Activated T-cell treated with anti-CD3 and anti-CD28 coated beads, Interleukin-2, amount 50 U/mL, for 4 hours (primary cell): ENCODE measurements at places on chromosomes 13 and 19. TPM values are rescaled to one million over a fixed set of nuclear protein-coding genes. Genes with fewer than 3 reads are reported as not detected.
A peak's percentile ranks its signal among the peaks of the same experiment; 100 is the strongest.

- DNase-seq = no peak
Observed at GRCh38 chr13:110953833-110954532, 39.1 kb upstream of the ANKRD10 start.

DNA sequence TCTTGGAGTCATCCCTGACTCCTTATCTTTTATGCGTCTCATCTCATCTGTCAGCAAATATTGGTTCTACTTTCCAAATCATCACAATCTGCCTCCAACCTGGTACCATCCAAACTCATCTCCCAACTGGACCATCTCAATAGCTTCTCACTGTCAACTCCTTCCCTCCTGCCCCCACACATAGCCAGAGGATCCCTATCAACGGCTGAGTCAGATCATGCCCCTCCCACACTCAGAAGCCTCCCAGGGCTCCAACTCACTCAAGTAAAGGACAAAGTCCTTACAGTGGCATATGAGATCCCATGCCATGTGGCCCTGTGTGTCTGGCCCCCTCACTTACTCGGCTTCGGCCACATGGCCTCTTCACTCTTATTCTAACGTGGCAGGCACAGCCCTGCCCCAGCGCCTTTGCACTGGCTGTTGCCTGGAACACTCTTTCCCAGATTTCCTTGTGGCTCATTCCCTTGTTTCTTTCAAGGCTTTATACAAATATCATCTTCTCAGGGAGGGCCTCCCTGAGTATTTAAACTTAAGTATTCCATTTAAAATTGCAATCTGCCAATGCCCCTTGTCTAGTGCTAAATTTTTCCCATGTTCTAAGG, 4.3 kb downstream of the SPRED3 start:
- DNase-seq = no peak

- no peak for DNase-seq
Observed at GRCh38 chr13:101423872-101424271, 7.6 kb upstream of the NALCN start.

DNA sequence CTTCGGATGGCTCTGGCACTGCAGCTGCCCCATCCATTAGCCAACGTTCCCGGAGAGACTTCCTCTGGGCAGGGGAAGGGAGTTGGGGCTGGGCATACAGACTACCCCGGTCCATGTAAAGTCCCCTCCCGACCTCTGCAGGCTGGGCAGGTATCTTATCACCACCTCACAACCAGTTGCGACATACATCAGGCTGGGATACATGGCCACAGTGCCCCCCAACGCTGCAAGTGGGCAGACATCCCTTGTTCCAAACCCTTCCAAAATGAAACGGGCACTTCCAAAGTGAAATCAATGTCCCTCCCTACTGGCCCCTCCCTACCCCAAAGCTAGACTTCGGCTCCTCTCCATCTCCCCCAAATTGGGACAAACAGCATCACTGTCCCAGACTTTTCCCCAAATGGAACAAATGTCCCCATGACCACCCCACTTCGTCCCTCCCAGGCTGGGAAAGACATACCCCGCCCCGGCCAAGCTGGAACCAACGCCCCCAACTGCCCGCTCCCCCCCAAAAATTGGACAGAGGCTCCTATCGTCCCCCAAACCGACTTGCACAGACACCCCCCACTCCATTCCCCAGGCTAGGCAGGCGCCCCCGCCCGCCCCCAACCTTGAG, 5.0 kb downstream of the PALM3 start:
- no peak for DNase-seq

DNA sequence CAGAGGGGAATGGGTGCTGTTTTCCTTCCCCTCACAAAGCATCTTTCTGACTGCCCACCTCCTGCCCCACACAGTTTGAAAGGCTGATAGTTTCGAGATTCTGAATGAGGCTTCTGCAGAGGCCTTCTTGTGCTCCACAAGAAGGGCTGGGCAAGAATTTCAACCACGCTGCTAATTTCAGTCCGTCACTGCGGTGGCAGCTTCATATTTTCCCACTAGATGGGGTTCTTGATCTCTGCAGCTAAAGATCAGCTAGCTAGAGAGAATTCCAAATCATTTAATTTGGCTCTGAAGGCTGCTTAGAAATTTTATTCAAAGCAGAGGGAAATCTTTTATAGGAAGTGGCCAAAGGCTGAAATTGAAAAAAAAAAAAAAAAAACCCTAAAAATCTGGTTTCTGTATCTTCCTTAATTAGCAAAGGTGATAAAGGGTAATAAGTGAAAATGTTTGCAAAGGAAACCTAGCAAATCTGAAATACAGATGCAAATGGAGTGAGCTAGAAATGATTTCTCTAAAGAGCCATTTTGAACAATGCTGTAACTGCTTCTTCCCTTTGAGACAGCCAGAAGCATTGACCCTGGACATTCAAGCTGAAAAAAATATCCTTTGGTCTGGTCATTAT, 38.0 kb upstream of the C13orf42 start:
- no peak for DNase-seq

- no peak for DNase-seq
Observed at GRCh38 chr19:12940897-12941296, 2.5 kb downstream of the CALR start.

- DNase-seq = no peak
Observed at GRCh38 chr19:39745643-39746042, 7.8 kb upstream of the CLC start.

- no peak for DNase-seq
Observed at GRCh38 chr13:76792731-76793347, 93.4 kb downstream of the KCTD12 start.

GRCh38 chr19:806815-807421, 9.7 kb downstream of the PTBP1 start:
- no peak for DNase-seq

DNA sequence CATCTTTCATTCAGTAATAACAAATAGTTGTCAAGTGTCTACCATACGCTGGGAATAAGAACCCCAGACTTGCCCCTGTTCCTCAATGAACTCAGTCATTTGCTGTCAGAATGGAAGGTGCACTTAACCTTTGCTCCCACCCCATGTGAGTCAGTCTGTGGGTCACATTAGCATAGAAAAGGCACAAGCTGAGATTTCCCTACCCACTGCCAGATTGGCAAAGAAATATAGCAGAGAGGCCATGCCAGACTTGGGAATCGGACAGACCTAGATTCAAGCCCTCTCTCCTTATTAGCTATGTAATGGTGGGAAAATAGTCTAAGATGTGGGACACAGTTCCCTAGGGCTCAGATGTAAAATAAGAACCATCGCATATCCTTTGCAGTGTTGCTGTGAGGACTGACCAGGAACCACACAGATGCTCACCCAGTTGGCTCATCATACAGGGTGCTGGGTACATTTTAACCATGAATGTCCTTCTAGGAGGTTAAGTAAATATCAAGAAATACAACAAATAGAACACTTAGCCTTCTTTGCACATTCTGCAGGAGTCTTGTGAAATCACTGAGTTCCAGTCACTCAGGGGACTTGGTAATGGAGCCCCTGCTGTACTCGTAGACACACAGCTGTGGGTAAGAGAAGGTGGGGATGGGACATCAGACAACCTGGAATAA, 218.2 kb downstream of the FGF14 start:
- DNase-seq = no peak

GRCh38 chr13:40064154-40065097, 409.0 kb downstream of the COG6 start:
- no peak for DNase-seq

- no peak for DNase-seq
Observed at GRCh38 chr19:4844348-4845179, 13.1 kb upstream of the TICAM1 start.

DNA sequence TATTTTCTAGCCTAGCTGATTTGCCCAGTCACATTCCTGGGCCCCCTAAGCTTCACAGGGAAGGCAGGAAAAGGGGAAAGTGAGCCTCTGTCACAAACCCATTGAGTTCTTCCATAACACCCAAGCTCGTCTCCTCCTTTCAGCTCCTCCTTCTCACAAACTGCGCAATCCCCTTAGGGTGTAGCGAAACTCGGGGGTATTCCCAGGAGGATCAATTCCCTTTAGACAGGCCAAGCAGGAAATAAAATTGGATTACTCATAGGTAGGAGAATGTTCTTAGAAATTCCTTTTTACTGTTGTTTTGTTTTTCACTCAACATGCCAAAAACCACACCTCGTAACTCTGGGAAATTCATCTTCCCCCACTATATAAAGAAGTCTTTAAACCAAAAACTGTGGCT, 139.3 kb downstream of the IRS2 start:
- no peak for DNase-seq

DNA sequence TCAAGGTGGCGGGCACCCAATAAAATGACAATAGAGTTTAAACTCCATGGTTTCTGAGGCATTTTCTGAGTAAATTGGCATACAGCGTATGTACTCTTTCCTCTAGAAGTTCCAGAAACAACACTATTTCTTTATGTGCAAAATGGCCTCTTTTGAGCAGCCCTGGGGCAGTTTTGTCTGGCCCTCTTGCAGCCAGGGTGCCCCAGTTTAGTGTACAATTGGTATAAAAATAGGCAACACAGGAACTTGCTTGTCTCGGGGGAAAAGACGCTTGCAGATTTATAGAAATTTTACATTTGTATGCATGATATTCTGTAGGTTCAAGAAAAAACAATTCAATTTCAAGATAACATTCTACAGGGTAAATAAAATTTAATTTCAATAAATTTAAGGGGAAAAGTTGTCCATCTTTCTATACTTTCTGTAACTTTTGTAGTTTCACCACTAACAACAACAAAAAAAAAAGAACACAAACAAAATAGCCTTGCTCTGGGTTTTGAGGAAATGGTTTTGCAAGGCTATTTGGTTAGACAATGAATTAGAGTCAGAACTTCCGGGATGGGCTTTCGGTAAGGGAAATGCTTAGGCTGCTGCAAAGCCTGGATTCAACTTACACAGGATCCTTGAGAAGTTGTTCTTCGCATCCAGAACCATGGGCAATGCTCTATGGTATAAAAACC, 45.3 kb downstream of the LRCH1 start:
- DNase-seq = no peak

- DNase-seq = peak; percentile 54
Observed at GRCh38 chr19:43901395-43902390, 33.4 kb downstream of the ZNF45 start.

GRCh38 chr13:114185182-114185971, 6.3 kb downstream of the CFAP97D2 start:
- DNase-seq = no peak

- no peak for DNase-seq
Observed at GRCh38 chr19:50723735-50724521, 764 bp downstream of the CLEC11A start.

- DNase-seq = no peak
Observed at GRCh38 chr13:34868733-34869132, 73.3 kb upstream of the NBEA start.

GRCh38 chr13:41762796-41763195, 198.1 kb downstream of the VWA8 start:
- no peak for DNase-seq

GRCh38 chr13:101623470-101624209, 171.2 kb downstream of the ITGBL1 start:
- DNase-seq = no peak

- DNase-seq = peak; percentile 74
Observed at GRCh38 chr13:108915634-108916512, 286.5 kb downstream of the MYO16 start.

- peak; percentile 58 for DNase-seq
Observed at GRCh38 chr19:49570138-49570856, 10.1 kb downstream of the NOSIP start.

- DNase-seq = no peak
Observed at GRCh38 chr13:105597573-105597972, 937.9 kb downstream of the EFNB2 start.

DNA sequence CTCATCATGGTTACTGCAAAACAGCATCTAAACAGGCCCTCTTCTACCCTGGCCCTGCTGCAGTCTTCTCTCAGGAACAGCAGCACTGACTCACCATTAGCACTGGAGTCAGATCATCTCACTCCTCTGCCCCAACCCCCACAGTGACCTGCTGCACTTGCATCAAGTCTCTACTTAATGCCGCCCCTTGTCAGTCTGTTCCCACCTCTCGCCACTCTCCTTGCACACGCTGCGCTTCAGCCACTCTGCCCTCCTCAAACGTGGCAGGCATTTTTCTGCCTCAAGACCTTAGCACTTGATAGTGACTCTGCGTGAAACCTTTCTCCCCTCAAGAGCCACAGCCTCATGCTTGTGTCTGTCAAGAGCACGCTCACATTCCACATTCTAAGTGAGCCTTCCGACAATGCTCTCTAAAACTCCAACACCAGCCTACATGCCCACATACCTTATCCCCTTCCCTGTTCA, 22.1 kb downstream of the MIPEP start:
- no peak for DNase-seq

DNA sequence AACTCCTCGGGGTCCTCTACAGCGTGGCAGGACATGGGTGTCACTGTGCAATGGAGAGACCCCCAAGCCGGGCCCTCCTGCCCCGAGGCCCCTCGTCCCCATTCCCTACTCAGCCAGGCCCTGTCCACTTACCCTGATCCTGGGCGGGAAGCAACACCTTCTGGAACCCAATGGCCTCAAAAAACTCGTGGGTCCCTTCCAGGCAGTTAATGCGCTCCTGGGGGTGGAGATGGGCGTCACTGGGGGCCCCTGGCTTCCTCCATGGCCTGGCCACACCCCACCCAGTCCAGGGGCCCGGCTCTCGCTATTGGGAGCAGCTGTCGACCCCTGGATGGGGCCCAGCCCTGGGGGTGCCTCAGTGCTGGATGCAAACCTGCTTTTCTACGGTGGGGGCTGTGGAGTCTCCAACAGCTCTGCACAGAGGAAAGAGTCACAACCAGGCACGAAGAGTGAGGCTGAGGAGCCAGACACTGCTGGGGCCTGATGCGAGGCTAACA, 10.8 kb downstream of the UBXN6 start:
- no peak for DNase-seq

- DNase-seq = no peak
Observed at GRCh38 chr13:67619351-67619994, 389.3 kb upstream of the PCDH9 start.

DNA sequence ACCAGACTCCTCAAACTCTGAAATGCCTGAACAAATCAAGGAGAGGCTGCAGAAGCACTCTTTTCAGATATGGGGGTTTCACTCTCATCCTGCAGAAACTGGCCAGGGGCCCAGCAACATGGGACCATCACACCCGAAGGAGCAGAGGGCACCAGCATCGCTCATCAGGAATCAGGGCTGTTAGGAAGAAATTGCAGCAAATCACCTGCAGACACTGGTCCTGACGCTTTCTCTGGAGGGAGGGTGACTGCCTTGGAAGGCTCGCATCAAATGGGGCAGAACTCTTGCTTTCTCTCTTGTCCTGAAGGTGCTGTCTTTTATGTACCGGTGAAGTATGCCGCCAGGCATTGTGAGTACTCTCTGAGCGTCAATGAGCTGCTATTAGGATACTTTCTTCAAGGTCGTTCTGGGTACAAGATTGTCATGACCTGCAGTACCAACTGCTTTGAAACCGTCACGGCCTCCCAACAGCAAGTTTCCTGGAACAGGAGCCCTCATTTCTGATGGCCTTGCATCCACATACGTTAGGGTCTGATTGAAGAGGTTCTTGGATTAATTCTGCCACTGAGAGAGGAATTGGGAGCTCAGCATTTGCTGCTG, 155.7 kb upstream of the SOX1 start:
- no peak for DNase-seq

- DNase-seq = no peak
Observed at GRCh38 chr13:24272452-24273161, 36.8 kb upstream of the C1QTNF9 start.

Gene CADM4
- 0.42 TPM for total RNA-seq

Gene SNAPC2
- total RNA-seq = 18.8 TPM

Gene MVB12A
- total RNA-seq = 38.6 TPM

Gene PSG2
- not detected for total RNA-seq

Gene DHX34
- 38.6 TPM for total RNA-seq

Gene PVR
- total RNA-seq = 13.9 TPM

Gene SPACA4
- not detected for total RNA-seq

Gene KLK8
- total RNA-seq = not detected
